ENCODE measurements at places on chromosomes 2 and 18.

DNA sequence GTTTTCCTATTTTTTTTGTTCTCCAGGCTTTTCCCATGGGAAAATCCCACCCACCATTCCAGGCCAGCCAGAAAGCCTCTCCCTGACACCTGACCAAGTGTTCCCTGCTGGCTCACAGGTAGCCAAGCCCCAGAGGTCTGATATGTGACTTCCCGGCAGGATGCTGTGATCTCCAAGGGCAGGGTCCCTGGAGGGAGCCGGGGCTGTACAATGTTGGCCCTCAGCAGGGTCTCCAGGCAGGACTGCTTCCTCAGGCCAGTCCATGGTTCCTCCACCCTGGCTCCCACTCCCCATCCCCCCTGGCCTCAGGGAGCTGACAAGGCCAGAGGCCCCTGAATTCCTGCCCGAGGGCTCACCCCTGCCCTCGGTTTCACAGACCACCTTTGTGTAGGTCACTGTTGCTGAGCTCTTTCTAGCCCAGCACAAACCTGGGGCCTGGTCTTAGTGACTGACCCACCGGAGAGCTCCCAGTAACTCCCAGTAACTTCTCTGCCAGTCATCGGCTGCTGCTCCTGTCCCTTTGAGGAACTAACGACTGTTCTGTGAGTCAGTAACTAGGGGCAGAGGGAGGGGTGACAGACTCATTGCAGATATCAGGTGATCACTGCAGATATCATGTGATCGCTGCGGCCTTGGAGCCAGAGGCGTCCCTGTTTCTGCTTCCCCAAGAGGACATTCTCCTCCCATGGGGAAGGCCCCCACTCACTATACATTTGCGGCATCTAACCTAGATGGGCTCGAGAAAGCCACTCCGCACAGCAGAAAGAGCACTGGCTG lies 38.7 kb downstream of the SDC1 start:
- DNase-seq, result peak; percentile 83

- DNase-seq, result peak; percentile 74
These were observed 204.6 kb downstream of the CTNNA2 start for GRCh38 chr2:79717364-79718007.

GRCh38 chr2:182186132-182186735 lies 200.6 kb downstream of the PPP1R1C start:
- DNase-seq, result peak; percentile 12

DNA sequence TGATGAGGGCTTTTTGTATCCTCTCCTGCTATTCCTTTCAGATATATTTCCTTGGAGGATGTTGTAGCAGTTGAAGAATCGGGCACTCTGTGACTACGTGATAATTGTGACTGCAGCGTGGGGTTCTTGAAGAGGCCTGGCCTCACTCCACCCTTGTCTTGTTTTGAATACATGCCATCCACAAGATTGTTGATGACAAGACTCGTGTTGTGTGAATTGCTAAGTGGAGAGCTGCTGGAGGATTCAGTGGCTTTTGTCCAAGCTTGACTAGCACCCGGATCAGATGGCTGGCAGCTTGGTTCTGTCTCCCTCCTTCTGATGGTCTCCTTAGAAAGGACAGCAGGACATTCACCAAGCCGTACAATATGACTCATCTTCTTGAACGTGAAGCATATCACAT lies 146.9 kb downstream of the DAW1 start:
- no peak for DNase-seq

DNA sequence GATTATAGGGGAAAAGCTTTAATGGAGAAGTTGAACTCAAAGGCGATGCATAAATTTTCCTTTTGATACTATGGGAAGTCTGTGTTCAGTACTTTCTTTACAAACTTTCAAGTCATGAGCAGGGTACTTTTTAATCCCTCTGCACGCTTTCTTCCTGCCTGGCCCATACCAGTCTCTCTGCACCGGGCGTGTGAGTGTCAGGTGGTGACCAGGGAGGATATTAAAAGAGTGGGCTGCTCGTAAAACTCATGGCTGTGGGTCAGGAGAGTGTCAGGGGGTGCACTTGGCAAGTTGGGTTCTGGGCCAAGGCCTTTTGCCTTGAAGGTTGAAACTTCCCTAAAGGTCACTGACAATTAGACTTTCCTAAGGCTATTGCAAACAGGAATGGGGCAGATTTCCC lies 367.8 kb downstream of the GPD2 start:
- no peak for DNase-seq

DNA sequence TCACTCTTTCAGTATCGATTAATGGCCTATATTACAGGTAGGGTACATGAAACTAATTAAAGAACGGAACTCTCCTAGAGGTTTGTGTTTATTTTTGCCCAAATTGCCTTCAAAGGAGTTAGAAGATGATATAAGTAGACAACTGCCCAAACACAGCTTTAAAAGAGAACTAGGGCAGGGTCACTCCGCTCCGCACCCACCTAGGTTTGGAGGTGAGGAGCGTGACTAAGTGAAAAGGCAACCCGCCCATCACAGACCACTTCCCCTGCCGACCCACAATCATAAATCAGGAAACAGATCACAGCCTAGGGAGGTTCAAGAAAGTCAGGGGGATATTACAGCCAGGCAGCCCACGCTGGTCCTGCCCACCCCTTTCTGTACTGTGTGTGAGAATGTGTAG lies 166.7 kb downstream of the C1D start:
- no peak for DNase-seq

DNA sequence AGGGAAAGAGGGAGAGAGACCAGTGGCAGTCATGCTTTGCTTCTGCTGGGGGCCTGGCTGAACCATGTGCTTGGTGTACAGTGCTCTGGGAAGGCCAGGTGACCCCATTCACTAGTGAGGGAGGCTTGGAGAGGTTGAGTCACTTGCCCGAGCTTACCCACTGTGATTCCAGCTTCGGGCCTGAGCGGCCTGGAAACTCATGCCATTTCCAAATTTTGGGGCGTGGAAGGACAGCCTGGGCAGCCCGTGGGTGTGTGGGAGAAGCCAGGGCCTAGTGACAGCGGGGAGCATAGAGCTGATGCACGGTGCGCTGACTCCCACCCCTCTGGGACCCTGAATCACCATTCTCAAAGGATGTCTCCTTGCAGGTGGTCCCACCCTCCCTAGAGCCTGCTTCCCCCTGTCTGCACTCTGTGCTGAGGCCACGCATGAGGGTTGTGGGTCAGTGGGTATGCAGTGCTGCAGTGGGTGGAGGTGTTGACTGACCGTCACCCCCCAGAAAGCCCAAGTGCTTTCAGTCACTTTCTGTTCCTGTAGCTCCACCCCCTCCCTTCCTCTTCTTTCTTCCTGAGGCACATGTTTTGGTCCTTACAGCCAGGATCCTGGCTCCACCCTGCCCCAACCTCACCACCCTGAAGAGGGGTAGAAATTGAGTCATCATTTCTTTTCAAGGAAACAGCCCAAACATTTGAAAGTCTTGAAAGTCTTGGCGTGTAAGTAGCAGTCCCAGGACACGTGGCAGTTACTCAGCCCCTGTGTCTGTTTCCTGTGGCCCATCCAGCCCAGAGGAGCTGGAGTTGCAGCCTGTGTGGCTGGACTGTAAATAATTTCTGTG lies 69.3 kb upstream of the MCFD2 start:
- peak; percentile 88 for DNase-seq

DNA sequence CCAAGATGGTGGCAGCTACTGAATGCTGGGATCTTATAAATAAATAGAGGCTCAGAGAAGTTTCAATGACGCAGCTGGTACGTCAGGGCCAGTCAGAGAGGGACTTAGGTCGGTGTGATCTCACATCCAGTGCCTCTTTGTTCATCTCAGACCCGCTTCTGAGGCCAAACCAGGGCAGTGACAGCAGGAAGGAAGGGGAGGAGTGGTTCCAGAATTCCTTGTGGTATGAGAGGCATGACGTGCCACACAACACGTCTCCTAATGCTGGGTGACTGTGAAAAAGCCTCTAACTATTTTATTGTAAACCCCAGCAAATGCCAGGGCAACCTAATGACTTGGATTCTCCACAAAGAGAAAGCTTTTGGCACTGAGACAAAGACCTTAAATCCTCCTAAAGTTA lies 423.3 kb downstream of the LPIN1 start:
- DNase-seq, result peak; percentile 20

- DNase-seq, result no peak
These were observed 13.6 kb upstream of the LIPG start for GRCh38 chr18:49548229-49548636.

Measured in HTR-8/SVneo (cell line).